NCI-H2107 (cell line): ENCODE measurements at places on chromosomes 7 and 10.

DNA sequence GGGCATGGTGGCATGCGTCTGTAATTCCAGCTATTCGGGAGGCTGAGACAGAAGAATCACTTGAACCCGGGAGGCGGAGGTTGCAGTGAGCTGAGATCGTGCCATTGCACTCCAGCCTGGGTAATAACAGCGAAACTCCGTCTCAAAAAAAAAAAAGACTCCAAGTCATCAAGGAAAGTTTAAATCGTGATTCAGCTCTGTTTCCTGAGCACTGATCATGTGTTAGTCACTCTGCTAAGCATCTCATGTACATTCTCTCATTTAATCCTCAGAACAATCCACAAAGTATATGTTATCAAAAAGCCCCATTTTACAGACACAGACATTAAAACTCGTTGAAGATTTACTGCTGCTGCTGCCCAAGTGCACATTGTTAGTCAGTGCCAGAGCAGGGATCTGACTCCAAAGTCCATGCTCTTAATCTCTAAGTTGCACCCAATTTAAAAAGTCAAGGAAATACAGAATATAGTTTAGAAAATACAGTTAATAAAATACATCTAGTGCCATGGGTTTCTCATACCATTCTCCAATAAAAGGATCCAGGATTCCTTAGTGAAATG lies 6.2 kb downstream of the PIK3AP1 start:
- DNase-seq: no peak

- DNase-seq: no peak
Observed at GRCh38 chr7:151895631-151896031, 18.7 kb upstream of the PRKAG2 start.

GRCh38 chr7:2171855-2172254 lies 60.9 kb downstream of the MAD1L1 start:
- DNase-seq: no peak

GRCh38 chr7:55172161-55172560 lies 153.3 kb downstream of the EGFR start:
- DNase-seq: no peak

- no peak for DNase-seq
Observed at GRCh38 chr7:74453322-74454011, at the start of gene GTF2IRD1. TSS of gene GTF2IRD1 (plus strand) at chr7:74453906. CDS start at chr7:74508081, 54,175 bp downstream.

GRCh38 chr7:64916-65341 lies 127.4 kb upstream of the FAM20C start:
- no peak for DNase-seq

- no peak for DNase-seq
Observed at GRCh38 chr10:117616179-117616578, 73.6 kb downstream of the EMX2 start.

GRCh38 chr7:47326220-47326619 lies 255.7 kb downstream of the TNS3 start:
- no peak for DNase-seq

- no peak for DNase-seq
Observed at GRCh38 chr10:47299611-47300428, at the start of gene GDF10. TSS of gene GDF10 (plus strand) at chr10:47300197. CDS start at chr10:47300652, 455 bp downstream.

DNA sequence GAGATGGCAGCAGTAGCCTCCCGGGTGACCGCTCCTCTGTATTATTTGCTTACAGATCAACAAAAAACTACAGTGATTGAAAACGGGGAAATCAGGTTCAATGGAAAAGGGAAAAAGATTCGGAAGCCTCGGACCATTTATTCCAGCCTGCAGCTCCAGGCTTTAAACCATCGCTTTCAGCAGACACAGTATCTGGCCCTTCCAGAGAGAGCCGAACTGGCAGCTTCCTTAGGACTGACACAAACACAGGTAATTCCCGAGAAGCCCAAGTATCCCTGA lies 2.2 kb downstream of the DLX6 start:
- DNase-seq: no peak

- DNase-seq: no peak
Observed at GRCh38 chr7:24926623-24927524, 53.1 kb downstream of the OSBPL3 start.

DNA sequence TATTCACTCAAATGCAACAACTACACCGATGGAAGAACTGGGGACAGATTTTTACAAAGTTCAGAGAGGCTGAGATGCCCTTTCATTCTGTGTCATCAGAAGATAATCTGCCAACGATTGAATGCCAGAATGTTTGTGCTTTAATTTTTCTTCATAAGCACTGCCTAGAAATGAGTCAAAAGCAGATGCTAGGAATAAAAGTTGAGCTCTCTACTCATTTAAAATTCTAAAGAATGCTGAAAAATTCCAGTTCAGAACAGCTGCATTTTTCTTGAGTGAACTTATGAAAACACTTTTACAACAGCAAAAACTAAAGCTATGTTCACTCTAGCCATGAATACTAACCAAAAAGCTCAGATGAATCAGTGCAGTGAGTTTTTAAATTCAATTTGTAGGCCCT lies 22.3 kb upstream of the FAM133B start:
- no peak for DNase-seq

GRCh38 chr10:88409236-88409635 lies 173.9 kb downstream of the RNLS start:
- DNase-seq: no peak

DNA sequence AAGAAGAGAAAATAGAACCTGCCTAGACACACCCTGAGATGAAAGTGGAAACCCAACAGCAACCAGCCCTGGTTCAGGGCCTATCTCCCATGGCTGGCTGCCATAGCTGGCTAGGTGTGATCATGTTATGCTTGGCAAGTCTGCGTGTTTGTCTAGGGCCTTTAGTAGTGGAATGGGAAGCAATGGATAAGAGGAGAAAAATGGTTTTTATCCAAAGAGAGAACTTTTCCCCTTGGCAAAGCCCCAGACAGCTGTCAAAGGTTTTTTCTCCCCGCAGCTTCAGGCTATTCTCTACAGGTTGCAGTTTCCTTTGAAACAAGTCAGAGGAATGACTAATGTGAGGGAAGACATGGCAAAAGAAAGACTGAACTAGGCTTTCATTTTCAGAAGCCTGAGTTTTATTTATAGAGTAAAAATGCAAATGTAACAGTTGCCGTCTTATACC lies 161.5 kb downstream of the SEMA3D start:
- no peak for DNase-seq
